ENCODE measurements at places on chromosomes 4 and X.

GRCh38 chr4:185921583-185922555 lies 109.9 kb upstream of the SORBS2 start:
- DNase-seq = no peak

GRCh38 chr4:150079081-150079581 lies 886 bp downstream of the DCLK2 start:
- peak; percentile 71 for DNase-seq

DNA sequence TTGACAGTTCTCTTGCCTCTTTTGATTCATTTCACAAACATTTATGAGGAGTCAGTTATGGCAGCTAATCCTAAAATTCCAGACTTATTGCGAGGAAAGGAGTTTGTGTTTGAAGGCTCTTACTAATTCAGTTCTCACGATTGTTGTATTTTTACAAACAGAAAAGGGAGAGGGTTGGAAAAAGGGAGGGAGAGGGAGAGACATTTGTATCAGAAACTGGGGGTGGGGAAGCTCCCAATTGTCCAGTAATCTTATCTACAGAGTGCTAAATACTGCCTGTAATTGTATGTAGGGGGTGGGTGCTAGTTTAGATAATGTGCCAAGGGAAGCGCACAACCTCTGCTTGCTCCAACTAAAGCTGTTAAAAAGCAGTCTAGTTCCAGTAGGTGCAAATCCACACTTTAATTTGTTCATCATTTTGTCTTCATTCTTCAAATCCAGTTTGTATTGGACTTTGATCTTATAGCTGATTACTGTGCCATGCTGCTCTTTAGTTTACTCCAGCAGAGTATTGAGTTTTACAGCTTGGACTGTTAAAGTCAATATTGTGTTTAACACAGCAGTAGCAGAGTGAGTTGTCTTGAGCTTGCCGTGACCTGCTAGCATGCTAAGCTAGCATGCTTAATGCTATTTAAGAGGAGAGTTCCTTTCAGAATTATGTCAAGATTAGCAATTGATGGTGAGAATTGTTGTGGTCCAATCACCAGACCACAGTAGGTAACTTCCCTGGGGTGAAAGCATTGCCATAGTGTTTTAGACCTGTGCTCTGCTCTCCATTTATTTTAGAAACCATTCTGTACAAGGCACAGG lies 13.9 kb downstream of the FNIP2 start:
- DNase-seq = no peak

DNA sequence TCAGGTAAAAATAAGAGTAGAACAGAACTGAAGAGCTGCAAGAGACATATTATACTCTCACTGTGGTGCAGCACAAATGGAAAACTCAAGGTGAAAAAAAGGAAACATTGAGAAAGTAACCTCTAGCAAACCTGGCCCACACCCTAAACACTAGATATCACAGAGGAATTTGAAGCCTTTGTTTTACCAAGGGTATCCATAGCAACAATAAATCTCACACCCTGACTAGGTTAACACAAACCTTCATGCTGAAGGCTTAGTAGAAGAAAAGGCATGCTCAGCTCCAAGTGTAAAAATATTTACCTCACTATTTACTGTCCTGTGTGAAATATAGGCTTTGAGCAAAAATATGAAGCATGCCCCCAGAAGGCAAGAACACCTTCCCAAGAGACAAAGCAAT lies 61.9 kb upstream of the TAB3 start:
- no peak for DNase-seq

DNA sequence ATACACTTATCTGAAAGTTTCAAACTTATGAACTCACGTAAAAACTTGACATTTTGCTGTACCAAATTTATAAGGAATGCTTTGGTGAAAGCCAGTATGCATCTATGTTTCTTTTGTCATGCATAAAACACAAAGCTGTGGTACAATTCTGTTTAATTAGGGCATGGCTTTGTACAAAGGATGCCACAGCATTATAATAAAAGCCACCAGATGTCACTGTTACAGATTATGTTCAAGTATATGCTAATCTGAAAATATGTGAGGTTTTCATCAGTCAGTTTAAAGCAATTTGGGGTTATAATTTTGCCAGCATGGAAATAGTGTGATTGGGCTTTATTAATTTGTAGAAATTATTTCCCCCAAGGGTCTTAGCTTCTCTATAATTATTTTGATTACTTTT lies 69.0 kb downstream of the ATOH1 start:
- peak; percentile 2 for DNase-seq
